Progenitor cell of endocrine pancreas (in vitro differentiated cells): ENCODE measurements at places on chromosomes 11 and 22. TPM values are rescaled to one million over a fixed set of nuclear protein-coding genes. Genes with fewer than 3 reads are reported as not detected.

The IFITM1 gene
- total RNA-seq: 2.3 TPM in 2 replicates

DNA sequence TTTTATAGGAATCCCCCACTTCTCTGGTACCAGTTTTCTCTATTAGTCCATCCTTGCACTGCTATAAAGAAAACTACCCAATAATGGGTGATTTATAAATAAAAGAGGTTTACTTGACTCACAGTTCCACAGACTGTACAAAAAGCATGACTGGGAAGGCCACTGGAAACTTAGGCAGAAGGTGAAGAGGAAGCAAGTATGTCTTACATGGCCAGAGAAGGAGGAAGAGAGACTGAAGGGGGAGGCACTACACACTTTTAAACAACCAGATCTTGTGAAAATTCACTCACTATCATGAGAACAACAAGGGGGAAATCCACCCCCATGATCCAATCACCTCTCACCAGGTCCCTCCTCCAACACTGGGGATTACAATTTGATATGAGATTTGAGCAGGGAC lies 68.9 kb upstream of the GNAZ start:
- DNase-seq: no peak

DNA sequence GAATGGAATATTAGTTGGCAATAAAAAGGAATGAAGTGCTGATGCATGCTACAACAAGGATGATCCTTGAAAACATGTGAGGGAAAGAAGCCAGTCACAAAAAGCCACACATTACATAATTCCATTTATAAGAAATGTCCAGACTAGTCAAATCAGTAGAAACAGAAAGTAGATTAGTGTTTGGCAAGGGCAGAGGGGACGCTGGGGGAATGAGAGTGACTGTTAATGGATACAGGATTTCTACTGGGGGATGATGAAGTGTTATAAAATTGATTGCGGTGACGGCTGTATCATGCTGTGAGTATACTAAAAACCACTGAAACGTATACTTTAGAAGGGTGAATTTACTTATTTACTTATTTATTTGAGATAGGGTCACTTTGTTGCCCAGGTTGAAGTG lies 57.9 kb downstream of the C11orf58 start:
- DNase-seq: no peak

- peak; percentile 37 for DNase-seq
Observed at GRCh38 chr11:130827451-130828377, 88.6 kb downstream of the SNX19 start.

- DNase-seq: no peak
Observed at GRCh38 chr11:34731603-34732002, 110.7 kb downstream of the EHF start.

DNA sequence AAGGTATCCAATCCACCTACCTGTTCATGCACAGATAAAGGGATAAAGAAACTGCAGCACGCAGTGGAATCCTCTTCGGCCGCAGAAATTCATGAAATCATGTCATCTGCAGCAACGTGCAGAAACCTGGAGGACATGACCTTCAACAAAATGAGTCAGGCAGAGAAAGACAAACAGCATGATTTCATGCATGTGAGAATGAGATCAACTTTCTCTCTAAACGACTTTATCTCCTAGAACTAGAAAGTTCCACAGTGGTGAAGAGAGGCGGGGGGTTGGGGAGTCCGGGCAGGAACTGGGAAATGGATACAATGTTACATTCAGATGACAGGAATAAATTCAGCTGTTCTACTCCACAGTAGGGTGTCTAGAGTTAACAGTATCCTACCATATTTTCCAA lies 9.9 kb downstream of the RGL4 start:
- no peak for DNase-seq

DNA sequence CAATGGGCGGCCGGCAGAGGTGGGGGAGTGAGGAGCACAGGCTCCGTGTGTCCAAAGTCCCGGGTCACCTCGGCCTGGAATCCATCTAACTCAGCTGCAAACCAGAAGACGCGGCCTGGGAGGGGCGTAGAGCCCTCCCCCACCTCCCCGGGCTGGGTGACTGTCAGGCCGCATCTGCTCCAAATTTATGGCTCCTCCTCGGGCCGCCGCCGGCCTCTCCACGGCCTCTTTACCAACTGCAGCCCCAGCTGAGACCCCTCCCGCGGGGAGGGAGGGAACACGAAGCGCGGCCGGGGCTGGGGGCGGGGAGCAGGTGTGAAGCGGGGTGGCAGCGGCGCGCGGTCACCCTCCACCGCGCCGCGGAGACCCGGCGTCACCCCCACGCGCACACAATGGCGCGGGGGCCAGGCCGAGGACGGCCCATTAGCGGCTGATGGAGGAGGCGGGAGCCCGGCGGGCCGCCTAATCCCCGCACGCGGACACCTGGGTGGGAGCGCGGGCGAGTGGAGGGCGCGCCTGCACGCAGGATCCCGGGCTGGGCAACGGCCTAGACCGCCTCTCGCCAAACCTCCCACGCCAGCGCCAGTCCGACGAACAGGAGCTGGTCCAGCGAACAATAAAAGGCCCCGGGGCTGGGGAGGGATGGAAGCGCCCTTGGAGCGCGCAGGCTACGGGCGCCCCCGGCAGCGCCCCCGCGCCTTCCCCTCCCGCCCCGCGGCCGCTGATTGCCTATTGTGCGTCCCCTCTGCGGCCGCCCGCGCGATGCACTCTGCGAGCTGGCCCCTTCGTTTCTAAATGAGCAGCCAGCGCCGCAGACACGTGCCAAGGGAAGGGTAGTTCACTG lies 25.9 kb upstream of the ROBO3 start:
- no peak for DNase-seq
